ENCODE measurements at places on chromosomes 12 and 14. TPM values are rescaled to one million over a fixed set of nuclear protein-coding genes. Genes with fewer than 3 reads are reported as not detected.

PROX2 gene
- total RNA-seq, result not detected

SYCP3 gene
- total RNA-seq, result 0.14 TPM

GON7 gene
- 38.9 TPM for total RNA-seq

DNA sequence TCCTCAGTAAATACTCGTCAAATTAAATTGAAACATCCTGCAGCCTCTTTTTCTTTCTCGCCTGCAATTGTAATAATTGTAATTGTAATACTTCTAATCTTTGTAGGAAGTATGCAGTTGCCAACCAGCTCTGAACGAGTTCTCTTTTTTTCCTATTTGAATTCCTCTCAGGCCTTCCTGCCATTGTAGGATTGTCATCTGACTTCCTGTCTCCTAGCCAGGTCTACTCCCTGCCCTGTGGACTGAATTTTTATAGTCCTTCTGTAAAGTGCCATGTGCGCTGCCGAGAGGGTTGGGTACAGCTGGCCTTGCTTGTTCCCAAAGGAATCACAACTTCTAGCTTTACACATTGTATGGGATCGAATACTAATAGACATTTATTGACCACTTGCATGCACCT lies 183.3 kb downstream of the SSPN start:
- DNase-seq, result no peak

DNA sequence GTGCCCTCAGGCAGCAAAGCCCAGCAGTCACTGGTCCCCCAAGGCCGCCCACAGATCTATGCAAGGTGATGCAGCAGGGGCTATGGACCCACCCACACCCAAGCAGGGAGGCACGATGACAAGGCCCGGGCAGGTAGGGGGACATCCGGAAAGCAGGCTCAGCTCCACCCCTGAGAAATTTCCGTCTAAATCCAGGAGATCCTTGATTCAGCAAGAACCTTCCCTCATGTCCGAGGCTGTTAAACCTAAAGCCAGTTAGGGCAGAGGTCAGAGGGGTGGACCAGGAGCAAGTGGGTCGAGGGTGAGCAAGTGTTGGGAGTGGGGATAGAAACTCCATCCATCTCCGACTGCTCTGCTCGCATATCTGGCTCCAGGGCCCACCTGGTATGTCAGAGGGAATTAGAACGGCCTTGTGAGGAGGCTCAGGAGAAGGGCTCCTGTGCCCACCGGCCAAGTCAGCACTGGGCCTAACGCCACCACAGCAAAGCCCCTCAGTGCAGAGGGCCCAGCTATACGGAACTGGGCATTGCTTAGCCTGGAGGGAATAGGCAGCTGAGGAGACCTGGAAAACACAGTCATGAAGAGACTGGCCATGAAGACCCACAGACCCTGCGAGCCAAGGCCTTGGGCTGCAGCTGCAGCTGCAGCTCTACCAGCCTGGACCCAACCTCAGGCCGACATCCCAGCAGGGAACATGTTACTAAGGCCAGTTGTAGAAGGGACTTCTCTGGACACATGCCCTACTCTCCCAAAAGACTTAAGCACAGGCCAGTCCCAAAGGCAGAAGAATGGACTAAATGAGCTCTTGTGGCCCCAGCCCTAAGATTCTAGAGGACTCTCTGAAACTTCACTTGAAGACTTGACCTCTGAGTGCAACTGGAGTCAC lies 34.3 kb downstream of the DAD1 start:
- no peak for DNase-seq

DNA sequence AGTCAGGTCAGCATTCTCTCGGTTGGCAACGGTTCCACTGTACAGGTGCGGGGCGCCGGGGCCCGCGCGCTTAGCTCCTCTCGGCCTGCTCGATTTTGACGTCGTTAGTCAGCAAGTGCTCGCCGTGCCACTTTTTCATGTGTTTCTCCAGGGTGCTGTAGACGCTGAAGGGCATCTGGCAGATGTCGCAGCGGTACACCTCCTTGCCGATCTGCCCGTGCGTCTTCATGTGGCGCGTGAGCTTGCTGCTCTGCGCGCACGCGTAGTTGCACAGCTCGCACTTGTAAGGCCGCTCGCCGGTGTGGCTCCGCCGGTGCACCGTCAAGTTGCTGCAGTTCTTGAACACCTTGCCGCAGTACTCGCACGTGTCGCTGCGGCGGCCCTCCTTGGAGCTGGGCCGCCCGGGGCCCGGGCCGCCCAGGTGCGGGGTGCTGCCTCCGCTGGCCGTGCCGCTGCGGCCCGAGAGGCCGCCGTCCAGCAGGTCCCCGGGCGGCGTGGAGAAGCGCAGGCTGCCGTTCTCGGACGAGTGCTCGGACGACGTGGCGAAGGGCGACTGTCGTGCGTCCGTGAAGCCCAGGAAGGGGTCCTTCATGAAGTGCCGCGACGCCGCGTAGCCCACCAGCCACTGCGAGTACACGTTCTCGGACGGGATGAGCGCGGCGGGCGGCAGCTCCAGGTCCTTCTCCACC lies 97.8 kb downstream of the BCL11B start:
- no peak for DNase-seq

DNA sequence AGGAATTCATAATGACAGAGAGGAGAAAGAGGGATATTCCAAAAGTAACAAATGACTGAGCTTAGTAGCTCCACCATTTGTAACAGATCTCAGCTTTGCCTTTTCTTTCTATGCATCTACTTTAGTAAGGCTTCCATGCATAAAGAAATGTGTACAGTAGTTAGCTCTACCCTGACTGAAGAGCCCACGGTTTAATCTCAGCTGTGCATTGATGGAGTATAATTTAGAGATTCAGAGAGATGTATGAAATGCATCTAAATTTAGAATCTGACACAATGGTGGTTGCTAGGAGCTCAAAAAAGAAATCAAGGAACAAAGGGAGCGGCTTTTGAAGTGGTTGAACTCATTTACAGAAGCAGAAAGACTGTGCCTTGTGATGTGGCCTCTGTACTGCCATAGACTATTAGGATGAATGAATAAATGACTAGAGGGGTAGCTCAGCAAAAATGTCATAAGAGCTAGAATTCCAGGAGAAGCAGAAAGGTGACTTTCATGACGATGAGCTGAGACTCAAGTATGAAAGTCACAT lies 838.6 kb downstream of the RPS29 start:
- no peak for DNase-seq

SOAT2 gene
- total RNA-seq, result not detected

HOXC12 gene
- total RNA-seq, result not detected

COX8C gene
- not detected for total RNA-seq

DNA sequence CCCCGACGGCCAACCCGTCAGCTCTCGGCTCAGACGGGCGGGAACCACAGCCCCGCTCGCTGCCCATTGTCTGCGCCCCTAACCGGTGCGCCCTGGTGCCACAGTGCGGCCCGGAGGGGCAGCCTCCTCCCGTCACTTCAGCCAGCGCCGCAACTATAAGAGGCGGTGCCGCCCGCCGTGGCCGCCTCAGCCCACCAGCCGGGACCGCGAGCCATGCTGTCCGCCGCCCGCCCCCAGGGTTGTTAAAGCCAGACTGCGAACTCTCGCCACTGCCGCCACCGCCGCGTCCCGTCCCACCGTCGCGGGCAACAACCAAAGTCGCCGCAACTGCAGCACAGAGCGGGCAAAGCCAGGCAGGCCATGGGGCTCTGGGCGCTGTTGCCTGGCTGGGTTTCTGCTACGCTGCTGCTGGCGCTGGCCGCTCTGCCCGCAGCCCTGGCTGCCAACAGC lies at the start of gene WNT1:
WNT1 (plus strand) TSS at position 32 of the 450 bp plus-strand sequence; CDS start at position 361, 329 bp downstream.
- DNase-seq, result no peak

KRT7 gene
- 23.1 TPM for total RNA-seq

SNX6 gene
- 89.2 TPM for total RNA-seq

RPS6KA5 gene
- 4.6 TPM for total RNA-seq

- peak; percentile 52 for DNase-seq
Measured at GRCh38 chr12:106135781-106136180, 3.0 kb downstream of the NUAK1 start.

DNA sequence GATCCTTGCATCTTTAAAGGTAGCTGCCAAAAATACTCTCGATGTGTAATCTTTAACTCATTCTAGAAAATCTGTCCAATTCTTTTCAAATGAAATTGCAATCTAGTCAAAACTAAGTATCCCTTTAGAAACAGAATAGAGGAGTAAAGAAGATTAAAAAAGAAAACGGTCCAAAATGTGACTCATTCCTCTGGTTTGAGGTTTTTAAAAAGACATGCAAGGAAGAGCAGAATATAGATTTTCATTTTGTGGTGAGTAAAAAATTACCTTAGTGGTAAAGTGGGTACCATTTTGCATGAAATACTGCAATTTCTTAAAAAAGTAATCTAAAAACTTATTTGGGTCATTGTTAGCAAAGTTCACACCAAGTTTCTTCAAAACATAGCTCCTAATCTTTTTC lies 108.4 kb downstream of the BRMS1L start:
- no peak for DNase-seq

GRCh38 chr12:120199595-120200306 lies 1.2 kb downstream of the RPLP0 start:
- no peak for DNase-seq

- DNase-seq, result peak; percentile 76
Measured at GRCh38 chr14:50830932-50831725, at the start of gene NIN. Gene NIN (minus strand): TSS chr14:50831162. CDS start chr14:50822056, 9,106 bp downstream.

DNA sequence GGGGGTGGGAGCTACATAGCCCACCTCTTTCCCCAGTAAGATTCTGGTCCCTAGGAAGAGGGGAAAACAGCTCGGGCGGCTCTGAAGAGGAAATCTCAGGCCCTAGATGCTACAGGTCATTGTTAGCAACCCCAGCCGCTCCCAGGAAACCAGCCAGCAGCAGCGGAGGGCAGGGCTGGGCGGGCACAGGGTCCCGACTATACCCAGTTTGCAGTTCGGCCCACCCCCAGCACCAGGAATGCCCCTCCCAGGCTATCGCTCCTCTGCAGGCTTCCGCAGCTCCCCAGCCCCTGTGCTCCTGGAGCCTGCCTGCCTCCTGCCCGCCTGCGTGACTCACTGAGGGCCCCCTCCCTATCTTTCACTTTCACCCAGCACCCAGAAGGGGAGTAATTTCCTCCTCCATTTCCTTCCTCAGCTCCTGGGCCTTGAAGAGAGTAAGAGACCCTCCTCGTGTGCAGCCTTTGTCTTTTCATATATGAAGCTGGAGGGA lies 27.2 kb upstream of the PNMA1 start:
- DNase-seq, result no peak

DNA sequence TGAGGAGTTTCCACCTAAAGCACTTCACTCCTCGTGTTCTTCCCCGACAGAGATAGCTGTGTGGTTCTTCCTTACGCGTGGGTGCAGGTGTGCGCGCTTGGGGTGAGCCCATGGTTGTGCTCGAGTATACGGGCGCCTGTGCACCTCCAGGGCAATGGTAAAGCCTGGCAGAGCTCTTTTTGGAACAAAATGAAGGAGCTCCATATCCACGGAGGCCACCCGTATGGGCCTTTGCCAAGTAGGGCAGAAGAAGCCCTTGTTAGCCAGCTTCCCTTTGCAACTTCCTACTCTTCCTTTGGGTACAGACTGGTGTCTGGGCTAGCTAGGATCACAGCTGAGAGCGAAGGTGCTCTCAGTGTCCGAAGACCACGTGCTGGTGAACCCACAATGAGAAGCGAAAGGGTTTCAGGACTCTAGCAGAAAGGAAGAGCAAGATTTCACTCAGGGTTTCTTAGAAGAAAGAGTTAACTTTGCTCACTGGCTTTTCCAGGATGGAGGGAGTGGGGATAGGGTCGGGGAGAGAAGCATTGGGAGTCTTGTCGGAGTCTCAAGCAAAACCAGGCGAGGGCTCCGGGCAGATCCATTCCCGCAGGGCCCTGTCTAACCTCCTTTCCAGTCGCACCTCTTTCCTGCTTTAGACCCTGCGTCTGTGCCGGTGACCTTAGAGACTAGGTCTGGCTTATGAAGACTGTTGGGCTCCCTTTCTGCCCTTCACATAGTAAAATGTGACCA lies 960 bp upstream of the LRFN5 start:
- peak; percentile 12 for DNase-seq
